ENCODE measurements at places on chromosomes 16 and 17. TPM values are rescaled to one million over a fixed set of nuclear protein-coding genes. Genes with fewer than 3 reads are reported as not detected.

DNA sequence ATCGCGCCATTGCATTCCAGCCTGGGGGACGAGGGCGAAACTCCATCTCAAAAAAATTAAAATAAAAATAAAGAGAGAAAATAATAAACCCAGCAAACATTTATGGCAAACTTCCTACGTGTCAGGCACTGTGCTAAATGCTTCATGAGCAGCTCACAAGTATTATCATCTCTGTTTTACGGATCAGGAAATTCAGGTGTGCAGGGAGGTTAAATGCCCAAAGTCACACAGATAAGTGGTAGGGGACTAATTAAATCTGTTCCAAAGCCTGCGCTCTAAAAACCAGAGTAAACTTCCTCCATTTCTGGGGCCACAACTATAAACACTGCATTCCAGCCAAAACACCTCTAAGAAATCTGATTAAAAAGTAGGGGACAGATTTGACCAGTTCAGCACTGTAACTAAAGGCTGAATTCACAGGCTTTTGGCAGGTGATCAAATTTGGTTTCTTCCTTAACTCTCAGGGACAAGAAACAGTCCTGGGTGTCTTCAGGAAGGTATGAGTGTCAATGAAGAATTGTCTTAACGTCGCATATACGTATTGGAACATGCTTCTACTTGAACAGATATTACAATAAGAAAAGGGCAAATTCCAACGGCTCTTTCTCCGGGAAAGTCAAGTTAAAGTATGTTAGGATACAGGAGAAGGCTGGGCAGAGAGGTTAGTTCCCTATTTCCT lies 996 bp downstream of the STRADA start:
- no peak for DNase-seq

DNA sequence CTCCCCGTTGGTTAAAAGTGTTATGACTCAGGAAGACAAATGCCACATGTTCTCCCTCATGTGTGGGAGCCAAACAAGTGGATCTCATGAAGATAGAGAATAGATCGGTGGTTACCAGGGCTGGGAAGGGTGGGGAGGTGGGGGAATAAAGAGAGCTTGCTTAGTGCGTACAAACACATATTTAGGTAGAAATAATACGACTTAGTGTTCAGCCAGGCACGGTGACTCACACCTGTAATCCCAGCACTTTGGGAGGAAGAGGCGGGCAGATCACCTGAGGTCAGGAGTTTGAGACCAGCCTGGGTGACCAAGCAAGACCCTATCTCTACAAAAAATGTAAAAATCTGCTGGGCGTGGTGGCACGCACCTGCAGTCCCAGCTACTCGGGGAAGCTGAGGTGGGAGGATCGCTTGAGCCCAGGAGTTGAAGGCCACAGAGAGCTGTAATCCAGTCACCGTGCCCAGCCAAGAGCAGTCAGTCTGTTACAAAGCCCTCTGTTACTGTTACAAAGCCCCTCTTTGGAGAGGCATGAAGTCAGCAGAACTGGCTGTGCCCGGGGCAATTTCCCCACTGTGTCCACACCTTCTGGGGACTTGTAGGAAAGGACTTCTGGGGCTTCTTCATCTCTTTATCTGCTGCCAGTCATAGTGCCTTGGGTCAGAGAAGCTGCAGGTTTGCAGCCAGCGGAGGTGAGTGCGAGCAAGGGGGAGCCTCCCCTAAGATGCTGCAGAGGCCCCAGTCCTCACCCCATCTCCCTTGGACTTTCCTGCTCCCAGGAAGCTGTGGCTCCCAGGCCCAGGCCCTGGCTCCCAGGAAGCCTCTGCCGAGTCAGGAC lies 4.3 kb upstream of the ALDH3A1 start:
- no peak for DNase-seq

DNA sequence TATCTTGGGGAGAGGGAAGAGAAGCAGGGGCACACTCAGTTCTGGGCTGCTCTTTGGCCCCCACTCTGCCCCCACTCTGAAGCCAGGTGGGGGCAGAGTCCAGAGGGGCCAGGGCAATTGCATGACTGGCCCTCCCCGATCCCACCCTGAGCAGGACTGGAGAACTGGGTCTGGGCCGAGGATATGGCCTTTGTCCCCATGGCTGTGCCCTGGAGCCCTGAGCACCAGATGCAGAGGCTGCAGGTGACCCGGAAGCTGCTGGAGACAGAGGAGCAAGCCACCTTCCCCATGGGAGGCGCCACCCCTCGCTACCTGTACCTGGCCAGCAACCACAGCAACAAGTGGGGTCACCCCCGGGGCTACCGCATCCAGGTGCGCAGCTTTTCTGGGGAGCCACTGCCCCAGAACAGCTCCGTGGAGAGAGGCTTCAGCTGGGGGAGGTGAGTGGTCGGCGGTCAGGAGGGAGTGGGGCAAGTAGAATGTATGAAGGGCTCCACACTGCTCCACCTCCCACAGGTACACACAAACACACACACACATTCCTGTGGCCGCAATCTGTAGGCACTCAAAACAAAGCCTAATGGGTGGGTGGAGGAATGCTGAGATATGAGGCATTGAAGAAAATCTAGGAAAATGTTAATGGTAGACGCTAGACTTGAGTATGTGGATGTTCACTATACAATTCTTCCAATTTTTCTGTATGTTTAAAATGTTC lies 21.4 kb downstream of the AOC3 start:
- DNase-seq: no peak

DNA sequence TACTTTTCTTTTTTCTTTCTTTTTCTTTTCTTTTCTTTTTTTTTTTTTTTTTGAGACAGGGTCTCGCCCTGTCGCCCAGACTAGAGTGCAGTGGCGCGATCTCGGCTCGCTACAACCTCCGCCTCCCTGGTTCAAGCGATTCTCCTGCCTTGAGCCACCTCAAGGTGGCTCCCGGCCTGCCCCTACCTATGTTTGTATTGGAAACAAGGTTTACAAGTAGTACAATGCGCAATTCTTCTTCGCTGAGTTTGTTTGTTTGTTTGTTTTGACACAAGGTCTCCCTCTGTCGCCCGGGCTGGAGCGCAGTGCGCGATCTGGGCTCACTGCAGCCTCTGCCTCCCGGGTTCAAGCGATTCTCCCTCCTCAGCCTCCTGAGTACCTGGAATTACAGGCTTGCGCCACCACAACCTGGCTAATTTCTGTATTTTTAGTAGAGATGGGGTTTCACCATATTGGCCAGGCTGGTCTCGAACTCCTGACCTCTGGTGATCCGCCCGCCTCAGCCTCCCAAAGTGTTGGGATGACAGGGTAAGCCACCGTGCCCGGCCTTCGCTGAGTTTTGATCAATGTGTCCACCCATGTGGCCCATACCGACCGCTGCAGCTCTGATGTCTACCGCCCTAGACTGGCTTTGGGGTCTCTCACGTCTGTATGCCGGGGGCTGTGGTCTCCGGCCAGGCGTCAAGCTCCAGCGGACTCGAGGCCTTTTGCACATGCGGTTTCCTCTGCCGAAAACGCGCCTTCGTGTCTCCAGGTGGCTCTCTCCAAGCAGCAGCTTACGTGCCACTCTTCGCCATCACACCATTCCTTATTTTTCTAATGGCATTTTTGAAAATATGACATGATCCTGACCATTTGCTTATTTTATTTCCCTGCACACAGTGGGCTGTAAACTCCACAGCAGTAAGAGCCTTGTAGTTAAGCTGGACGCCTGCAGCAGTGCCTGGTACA lies 1.1 kb upstream of the YBX2 start:
- DNase-seq: peak; percentile 77

DNA sequence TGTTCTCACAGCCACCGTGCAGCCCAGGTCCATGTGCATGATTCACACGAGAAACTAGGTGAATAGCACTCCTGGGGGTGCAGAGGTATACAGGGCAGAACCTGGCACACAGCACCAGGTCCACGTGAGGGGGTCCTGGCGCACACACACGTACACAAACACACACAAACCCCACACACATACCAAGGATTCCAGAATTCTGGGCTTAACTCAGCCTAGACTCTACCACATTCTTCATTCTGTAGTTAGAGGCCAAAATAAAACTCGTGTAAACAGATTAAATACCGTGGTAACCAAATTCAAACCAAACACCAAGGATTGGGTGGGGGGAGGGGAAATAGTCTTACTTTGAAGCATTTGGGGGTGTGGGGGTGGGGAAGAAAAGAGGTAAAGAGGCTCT lies 58.5 kb downstream of the XYLT1 start:
- no peak for DNase-seq

- DNase-seq: peak; percentile 68
Measured at GRCh38 chr16:28210979-28211588, 681 bp downstream of the XPO6 start.

DNA sequence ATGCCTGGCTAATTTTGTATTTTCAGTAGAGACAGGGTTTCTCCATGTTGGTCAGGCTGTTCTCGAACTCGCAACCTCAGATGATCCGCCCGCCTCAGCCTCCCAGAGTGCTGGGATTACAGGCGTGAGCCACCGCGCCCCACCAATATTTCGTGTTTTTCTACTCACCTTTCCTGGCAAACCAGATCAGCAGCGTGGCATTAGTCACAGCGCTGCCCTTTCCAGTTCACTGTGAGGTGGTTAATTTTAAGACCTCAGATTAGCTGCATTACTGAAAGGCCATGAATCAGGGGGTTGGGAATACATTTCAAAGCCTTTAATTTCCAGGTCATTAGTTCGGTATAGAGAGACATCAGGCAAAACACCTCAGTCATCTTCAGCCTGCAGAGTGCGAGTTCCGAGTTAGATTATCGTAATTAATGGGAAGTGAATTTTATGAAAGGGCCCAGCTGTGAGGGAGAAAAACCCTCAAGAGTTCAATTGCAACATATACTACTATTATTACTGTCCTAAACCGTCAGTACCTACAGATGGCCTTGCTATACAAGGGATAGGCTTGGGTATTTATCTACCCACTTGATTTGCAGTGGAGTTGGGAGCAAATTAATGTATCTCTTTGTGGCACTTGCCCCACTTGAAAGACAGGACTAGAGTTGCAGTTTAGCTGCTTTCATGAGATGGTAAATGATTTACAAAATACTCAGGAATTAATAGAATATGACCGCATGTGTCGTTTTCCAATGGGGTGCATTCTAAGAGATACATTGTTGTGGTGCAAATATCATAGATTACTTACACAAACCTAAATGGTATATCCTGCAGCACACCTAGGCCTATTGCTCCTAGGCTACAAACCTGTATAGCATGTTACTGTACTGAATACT lies 2.1 kb upstream of the USP32 start:
- no peak for DNase-seq

DNA sequence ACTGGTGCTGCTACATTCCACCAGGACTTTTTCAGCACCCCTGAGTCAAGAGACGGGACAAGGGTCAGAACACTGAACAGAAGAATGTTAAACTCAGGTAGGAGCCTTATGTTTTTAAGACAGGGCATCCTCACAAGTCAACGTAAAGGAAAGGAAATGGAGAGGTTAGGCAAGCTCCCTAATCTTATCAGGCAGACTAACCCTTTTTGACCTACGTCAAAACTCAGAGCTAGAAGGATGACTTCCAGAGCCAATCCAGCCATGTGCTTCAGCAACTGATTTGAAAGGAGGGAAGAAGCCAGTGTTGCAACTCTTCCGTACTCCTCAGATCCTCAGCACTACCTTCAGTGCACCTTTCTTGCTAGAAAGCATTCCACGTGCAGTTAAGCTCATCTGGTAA lies 46.8 kb downstream of the REXO5 start:
- no peak for DNase-seq

- no peak for DNase-seq
Measured at GRCh38 chr16:56297684-56298083, 106.4 kb downstream of the GNAO1 start.

- DNase-seq: no peak
Measured at GRCh38 chr16:64122177-64122576, 999.7 kb downstream of the CDH11 start.

- peak; percentile 75 for DNase-seq
Measured at GRCh38 chr16:58814348-58814801, 80.3 kb upstream of the GOT2 start.

DNA sequence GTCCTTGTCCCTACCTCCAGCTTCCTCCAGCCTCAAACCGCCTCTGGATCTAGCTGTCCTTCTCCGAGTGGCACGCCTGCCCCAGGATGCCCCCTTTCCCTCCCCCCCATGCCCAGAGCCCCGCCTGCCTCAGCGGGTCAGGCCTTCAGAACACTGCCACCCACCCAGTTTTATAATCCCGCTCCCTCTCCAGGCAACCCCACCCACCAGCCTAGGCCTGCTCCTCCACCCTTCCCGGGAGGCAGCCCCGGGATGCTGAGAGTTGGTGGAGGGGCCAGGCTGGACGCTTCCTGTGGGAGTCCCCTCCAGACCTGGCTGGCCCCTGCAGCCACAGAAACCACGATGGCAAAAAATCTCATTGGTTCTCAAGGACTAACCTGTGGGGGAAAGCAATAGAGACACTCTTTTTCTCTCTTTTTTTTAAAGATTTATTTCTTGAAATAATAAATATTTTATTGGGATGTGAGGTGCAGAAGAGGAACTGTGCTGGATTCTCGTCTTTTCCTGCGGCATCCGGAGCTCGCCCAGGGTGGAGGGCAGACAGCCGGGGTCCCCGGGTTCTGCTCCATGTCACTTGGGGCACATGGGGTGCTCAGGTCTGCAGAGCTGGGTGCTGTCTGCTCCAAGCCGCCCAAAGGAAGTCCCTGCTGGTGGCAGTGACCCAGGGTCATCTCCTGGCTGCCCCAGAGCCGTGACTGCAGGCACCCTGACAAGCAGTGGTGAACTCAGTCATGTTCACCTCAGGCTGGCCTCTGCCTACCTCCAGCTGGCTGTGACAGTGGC lies 81.9 kb downstream of the MGAT5B start:
- no peak for DNase-seq

CACNA1G gene
- 0.95 TPM for total RNA-seq

SLC35G6 gene
- total RNA-seq: not detected

Data from endodermal cell (in vitro differentiated cells).